ENCODE measurements at places on chromosomes 2 and 18.
A peak's percentile ranks its signal among the peaks of the same experiment; 100 is the strongest.

DNA sequence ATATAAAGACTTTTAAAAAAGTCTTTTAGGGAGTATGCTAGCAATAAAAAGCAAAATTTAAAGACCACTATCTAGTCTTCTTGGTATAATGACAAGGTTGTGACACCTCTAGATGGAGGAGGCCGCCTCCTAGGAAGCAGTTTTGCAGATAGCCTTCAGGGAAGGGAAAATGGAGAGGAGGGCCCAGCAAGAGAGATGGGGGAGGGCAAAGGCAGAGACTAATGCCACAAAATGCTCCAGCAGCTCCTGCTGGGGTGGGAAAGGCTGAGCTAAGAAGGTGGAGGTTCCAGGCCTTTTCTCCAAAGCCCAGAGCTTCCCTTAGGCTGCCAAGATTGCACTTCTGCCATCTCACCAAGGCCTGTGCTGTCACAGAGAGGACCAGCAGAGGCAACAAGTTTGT, 153.9 kb upstream of the THSD7B start:
- no peak for DNase-seq

- DNase-seq: peak; percentile 34
Measured at GRCh38 chr18:79682894-79683625, 3.5 kb downstream of the CTDP1 start.

DNA sequence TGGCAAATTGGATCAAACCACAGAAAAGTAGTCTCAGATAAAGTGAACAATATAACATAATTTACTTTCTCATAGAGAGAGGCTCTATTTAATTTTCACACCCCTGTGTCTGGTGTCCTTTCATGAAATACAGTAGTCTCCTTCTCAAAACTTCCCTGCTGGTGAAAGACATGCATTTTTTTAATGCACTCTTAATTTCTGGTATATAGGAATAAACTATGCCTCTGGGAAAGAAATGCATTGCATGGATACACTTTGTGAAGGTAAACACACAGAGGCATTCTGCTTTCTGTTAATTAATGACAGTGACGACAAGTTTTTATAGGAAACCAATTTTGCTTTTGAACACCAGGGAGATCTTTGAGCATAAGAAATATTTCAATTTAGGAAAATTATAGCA, 24.1 kb upstream of the TMEM178A start:
- DNase-seq: no peak

GRCh38 chr2:132662732-132663131, 7.3 kb downstream of the LYPD1 start:
- DNase-seq: no peak

DNA sequence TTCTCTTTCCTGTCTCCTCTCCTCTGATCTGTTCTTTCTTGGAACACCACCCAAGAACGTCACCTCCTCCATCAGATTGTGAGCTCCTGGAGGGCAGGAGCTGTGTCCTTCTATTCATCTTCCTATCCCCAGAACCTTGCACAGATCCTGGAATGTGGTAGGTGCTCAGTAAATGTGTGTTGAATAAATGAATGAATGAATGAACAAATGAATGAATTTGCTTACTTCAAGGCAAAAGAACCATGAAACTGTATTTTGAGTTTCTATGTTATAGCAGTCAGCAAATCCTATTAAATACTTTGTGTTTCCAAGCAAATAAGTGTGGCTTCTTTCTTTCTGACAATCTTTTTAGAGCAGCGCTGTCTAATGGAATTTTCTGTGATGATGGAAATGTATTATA, 14.8 kb downstream of the FABP1 start:
- no peak for DNase-seq

GRCh38 chr2:197513915-197514314, 2.0 kb upstream of the MOB4 start:
- no peak for DNase-seq

GRCh38 chr2:60527762-60528161, 25.7 kb downstream of the BCL11A start:
- no peak for DNase-seq

GRCh38 chr18:37280701-37281393, 284.8 kb downstream of the CELF4 start:
- no peak for DNase-seq

GRCh38 chr2:109187711-109188495, 58.9 kb downstream of the SH3RF3 start:
- no peak for DNase-seq
